ENCODE measurements at places on chromosomes 11 and 22.
A peak's percentile ranks its signal among the peaks of the same experiment; 100 is the strongest.

GRCh38 chr22:17101475-17102296, 16.9 kb downstream of the IL17RA start:
- no peak for DNase-seq

DNA sequence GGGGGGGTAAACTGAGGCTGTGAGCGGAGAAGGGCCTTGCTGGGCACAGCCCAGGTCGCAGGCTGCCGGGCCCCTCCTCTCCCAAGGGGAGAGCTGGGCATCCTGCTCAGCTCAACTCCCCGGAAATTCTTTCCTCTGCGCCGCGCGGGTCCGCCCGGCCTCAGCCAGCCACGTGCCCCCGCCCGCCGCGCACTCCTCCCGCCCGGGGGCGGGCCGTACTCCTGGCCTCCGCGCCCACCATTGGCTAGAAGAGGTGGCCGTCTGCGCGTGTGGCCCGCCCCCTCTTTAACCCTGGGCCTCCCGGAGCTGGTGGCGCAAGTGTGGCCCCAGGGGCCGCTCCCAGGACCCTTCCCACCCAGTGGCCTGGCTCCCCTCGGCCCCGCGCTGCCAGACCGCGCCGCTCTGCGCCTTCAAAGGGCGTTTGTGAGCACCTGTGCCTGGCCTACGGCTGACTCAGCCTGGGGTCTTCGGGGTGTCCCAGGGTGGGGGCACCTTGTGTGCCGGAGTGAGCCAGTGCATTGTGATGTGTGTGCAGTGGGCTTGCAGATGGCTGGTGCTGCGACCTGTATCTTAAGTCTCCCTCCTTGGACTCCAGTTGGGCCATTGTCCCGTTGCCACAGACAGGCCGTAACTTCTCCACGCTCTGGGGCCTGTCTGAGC, 2.0 kb downstream of the MRGPRF start:
- DNase-seq: peak; percentile 88

- DNase-seq: no peak
These were observed 74.1 kb downstream of the PIWIL4 start for GRCh38 chr11:94641167-94641761.

GRCh38 chr11:19366992-19367709, 126.4 kb upstream of the E2F8 start:
- DNase-seq: no peak

DNA sequence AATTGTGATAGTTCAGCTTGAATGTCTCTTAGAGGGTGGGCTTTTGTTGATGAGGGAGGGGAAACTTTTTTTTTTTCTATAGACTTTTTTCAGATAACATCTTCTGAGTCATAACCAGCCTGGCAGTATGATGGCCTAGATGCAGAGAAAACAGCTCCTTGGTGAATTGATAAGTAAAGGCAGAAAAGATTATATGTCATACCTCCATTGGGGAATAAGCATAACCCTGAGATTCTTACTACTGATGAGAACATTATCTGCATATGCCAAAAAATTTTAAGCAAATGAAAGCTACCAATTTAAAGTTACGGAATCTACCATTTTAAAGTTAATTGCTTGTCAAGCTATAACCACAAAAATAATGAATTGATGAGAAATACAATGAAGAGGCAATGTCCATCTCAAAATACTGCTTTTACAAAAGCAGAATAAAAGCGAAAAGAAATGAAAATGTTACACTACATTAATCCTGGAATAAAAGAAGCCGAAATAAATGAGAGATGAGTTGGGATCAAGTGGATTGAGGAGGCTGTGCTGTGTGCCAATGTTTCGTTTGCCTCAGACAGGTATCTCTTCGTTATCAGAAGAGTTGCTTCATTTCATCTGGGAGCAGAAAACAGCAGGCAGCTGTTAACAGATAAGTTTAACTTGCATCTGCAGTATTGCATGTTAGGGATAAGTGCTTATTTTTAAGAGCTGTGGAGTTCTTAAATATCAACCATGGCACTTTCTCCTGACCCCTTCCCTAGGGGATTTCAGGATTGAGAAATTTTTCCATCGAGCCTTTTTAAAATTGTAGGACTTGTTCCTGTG, 3.9 kb downstream of the MALAT1 start:
- DNase-seq: no peak

DNA sequence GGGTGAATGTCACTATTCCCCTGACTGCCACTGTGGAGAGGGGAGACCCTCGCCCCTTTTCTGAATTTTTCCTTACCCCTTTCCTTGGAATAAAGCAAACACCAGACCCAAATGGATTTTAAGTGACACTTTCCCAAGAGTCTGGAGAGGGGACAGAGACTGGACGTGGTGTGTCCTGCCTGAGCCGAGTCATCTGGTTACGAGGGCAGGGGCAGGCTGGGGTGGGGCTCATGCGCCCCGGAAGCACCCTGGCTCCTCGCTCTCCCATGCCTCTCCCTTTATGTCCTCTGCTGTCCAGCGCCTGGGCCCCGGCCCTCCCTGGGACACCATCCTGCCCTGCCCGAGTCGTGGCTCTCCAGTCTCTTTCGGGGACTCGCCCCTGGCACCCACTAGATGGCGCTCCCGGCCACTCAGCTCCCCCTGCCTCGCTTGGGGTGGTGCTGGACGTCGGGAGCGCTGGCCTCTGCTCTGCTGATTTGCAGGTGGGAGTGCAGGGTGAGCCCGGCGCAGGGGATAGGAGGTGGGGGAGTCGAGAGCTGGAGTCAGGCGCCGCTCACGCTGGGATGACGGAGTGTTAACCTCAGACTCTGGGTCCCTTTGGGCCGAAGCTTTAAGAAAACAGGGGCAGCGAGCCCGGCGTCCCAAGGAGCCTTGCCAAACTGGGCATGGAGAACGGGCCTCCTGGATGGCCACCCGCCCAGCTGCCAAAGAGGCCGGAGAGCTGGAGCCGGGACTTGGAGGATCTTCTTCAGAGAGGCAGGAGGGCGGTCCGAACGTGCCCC, 89.8 kb downstream of the RPS6KA4 start:
- peak; percentile 77 for DNase-seq

DNA sequence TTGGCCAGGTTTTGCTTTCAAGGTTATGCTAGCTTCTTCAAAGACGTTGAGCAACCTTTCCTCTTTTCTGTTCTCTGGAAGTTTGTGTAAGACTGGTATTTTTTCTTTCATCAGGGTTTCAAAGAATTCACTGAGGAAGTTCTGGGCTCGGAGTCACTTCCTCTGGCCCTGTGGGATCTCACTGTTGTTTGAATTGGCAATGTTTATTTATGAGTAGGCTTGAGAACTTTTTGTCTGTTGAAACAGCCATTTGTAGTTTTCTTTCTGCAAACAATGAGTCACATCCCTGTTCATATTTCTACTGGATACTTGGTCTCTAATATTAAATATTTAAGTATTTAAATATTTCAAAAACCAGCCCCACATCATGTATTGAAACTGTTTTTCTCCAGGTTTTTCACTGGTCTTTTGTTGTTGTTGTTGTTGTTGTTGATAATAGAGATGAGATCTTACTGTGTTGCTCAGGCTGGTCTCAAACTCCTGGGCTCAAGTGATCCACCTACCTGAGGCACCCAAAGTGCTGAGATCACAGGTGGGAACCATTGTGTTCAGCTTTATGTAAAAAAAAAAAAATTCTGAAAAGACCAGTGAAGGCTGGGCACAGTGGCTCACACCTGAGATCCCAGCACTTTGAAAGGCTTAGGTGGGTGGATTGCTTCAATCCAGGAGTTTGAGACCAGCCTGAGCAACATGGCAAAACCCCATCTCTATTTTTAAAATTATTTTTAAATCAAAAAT, 26.9 kb downstream of the SUSD2 start:
- DNase-seq: peak; percentile 80

- no peak for DNase-seq
These were observed 458.0 kb upstream of the ARHGAP42 start for GRCh38 chr11:100229086-100229485.

GRCh38 chr11:113287801-113288200, 26.6 kb upstream of the TTC12 start:
- DNase-seq: no peak

GRCh38 chr11:115871161-115871760, 367.0 kb upstream of the CADM1 start:
- no peak for DNase-seq

GRCh38 chr11:57735619-57736298, 5.5 kb upstream of the SELENOH start:
- DNase-seq: no peak

GRCh38 chr22:39917776-39918495, 17.1 kb downstream of the GRAP2 start:
- DNase-seq: no peak

DNA sequence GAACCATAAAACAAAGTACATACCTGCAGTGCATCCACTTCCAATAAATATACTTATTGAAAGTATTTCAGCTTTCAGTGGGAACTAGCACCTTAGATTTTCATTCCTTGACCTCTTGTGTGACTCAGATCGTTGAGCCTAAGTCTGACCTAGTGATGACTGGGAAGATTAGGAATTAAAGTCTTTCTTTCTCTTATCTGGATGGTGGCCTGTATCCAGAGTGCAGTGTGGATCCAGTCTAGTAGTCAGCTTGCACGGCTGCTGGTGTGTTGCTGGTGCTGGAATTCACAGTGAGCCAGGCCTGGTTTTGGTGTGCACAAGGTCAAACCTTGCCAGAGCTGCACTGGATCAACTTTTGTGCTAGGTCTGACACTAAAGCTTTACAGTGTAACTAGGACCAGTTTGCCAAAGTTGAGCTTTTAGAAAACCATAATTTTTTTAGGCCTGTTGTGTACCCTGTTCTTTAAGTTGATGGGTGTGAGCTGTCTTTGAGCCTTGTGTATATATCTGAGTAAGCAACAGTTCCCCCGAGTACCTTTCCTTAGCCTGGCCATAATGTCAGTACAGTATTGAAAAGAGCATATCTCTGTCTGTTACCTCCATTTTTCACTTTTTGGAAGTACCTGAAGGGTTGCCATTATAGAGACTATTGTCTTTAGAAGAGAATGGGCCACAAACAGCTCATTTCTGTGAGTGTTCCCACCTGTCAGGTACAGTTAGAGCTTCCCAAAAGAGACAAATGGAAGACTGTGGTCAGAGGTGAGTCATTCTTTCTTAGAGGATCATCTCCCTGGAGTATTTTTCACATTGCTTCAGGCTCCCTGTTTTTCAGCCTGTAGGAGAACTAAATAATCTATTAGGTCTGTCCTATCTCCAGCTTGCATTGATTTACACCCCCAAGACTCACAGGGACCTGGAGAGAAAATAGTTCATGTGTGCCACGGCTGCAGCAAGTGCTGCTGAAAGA, 89.8 kb downstream of the ALX4 start:
- no peak for DNase-seq

GRCh38 chr22:47813661-47814060, 1051.2 kb downstream of the TBC1D22A start:
- no peak for DNase-seq
